Heart right ventricle (tissue), 16 donors: ENCODE measurements at places on chromosomes 7 and 10. TPM values are rescaled to one million over a fixed set of nuclear protein-coding genes. Genes with fewer than 3 reads are reported as not detected.

GRCh38 chr10:100340948-100341847 lies 5.8 kb upstream of the SCD start:
- DNase-seq = no peak
- H3K27me3 ChIP-seq = no peaks in the 10 kb centered on the region
- H3K36me3 ChIP-seq = no peaks in the 10 kb centered on the region
- H3K4me1 ChIP-seq = peaks cover 7% of the 10 kb centered on the region

DNA sequence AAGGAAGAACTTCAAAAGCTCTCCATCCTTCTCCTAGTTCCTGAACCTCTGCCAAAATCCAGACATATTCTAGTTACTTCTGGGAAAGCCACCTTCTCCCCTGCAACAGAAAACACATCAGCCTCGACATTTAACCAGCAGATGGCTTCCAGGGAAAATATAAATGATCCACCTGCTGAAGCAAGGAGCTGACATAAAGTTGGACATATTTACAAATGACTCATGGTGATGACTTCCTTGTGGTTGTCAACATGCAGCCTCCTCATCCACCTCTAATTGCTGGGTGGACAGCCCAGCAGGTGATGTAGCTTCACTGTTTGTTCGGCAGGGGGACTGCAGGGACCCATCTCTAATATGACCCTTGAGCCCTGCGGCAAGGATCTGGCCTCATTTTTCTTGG lies 266.0 kb downstream of the C7orf25 start:
- H3K4me3 ChIP-seq = no peak overlapping the region
- no peak for DNase-seq
- H3K4me1 ChIP-seq = no peaks in the 10 kb centered on the region
- no peak overlapping the region for H3K27ac ChIP-seq
- no peaks in the 10 kb centered on the region for H3K27me3 ChIP-seq
- H3K36me3 ChIP-seq = no peaks in the 10 kb centered on the region

GRCh38 chr10:12271210-12271540 lies 75.2 kb downstream of the CDC123 start:
- DNase-seq = no peak
- H3K27ac ChIP-seq = no peak overlapping the region
- peaks cover 22% of the 10 kb centered on the region for H3K4me1 ChIP-seq
- H3K4me3 ChIP-seq = no peak overlapping the region
- H3K36me3 ChIP-seq = no peaks in the 10 kb centered on the region
- H3K27me3 ChIP-seq = no peaks in the 10 kb centered on the region

GRCh38 chr10:5511885-5512280 lies 12.5 kb upstream of the CALML5 start:
- peaks cover 12% of the 10 kb centered on the region for H3K27me3 ChIP-seq
- H3K27ac ChIP-seq = no peak overlapping the region
- no peaks in the 10 kb centered on the region for H3K36me3 ChIP-seq
- H3K4me3 ChIP-seq = no peak overlapping the region
- no peaks in the 10 kb centered on the region for H3K4me1 ChIP-seq

The CD36 gene
- total RNA-seq = 1,259 TPM

DNA sequence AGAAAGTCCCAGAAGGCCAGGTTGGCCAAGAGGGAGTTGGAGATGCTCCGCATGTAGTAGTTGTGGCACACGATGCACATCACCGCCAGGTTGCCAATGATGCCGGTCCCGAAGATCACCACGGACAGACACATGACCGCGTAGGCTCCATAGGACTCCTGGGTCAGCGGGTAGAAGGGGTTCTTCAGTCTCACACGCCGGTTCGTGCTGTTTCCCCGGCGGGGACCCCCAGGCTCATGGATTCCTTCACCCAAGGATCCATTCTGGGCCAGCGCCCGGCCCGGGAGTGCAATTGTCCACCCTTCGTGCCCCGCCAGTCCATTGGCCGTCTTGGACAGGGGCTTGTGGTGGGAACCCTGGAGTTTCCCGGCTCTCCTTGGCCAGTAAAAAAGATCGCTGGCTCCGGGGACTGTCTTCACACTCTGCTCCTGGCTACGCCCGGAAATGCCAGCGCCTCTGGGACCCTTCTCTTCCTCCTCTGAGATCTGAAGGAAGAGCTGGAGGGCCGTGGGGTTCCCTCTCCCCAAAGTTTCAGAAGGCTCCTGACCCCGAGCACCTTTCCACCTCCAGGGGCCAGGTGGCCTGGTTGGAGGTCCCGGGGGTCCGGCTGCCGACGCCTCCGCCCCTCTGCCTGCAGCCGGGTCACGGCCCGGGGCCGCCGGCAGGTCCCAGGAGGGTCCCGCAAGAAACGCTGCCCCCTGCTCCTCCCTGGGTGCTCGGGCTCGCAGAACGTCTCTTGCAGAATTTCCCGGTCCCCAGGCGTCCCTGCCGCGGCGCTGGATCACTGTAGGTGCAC lies 1.3 kb downstream of the GPR37 start:
- no peaks in the 10 kb centered on the region for H3K36me3 ChIP-seq
- no peak for DNase-seq
- H3K27me3 ChIP-seq = peaks cover 27% of the 10 kb centered on the region
- peak overlapping the region; percentile 49 for H3K4me3 ChIP-seq
- peaks cover 15% of the 10 kb centered on the region for H3K4me1 ChIP-seq

GRCh38 chr7:142181966-142182365 lies 70.4 kb downstream of the MGAM2 start:
- no peaks in the 10 kb centered on the region for H3K27me3 ChIP-seq
- no peak for DNase-seq
- no peak overlapping the region for H3K27ac ChIP-seq
- H3K4me1 ChIP-seq = no peaks in the 10 kb centered on the region
- no peak overlapping the region for H3K4me3 ChIP-seq

- peak overlapping the region; percentile 45 for H3K4me3 ChIP-seq
- no peak overlapping the region for H3K27ac ChIP-seq
- peaks cover 92% of the 10 kb centered on the region for H3K27me3 ChIP-seq
- no peak for DNase-seq
Observed at GRCh38 chr10:123149162-123149567, 1.2 kb downstream of the HMX2 start.

The CYP3A4 gene
- total RNA-seq = not detected

DNA sequence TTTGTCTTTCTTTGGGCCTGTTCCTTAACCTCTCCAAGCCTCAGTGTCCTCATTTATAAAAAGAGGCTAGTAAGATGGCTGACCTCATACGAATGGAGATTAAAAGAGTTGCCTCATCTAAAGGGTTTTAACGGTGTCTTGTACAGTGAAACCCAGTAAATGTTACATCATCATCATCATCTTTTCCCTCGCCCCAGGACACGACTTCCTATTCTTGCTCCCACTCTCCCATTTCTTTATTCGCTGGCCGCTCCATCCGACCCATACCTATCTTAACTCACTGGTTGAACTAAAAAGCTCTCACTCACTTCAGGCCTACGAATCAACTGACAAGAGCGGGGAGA lies 554 bp downstream of the FRA10AC1 start:
- H3K27ac ChIP-seq = peak overlapping the region; percentile 90
- peaks cover 31% of the 10 kb centered on the region for H3K36me3 ChIP-seq
- no peak for DNase-seq
- H3K4me1 ChIP-seq = peaks cover 8% of the 10 kb centered on the region
- H3K27me3 ChIP-seq = no peaks in the 10 kb centered on the region
- peak overlapping the region; percentile 74 for H3K4me3 ChIP-seq

DNA sequence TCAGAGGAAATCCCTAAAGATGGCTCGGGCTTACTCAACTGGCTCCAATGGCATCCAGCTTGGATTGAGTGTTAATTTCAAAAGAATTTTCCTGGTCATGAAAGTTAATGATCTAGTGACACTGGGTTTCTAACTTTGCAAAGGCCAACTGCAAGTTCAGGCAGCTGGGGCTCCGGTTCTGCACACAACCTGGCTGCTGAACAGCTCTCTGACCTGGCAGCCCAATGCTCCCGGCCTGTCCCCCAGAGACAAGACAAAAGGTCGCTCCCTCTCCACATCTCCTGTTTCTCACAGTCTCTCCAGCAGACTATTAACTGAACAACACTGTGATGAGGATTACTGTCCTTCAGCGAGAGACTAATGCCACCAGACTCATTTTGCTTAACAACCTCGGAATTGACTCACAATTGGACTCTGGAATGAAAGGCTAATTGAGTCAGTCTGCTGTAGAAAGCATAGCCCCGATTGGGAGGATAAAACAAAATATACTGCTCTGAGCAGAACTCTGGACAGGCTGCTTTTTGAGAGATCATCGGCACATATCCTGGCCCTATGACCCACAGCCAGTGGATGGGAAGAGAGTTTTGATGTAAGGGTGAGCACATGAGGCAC lies 174.5 kb downstream of the GFRA1 start:
- H3K4me3 ChIP-seq = no peak overlapping the region
- H3K27ac ChIP-seq = no peak overlapping the region
- H3K36me3 ChIP-seq = no peaks in the 10 kb centered on the region
- no peaks in the 10 kb centered on the region for H3K4me1 ChIP-seq
- H3K27me3 ChIP-seq = no peaks in the 10 kb centered on the region

GRCh38 chr10:132916421-132916841 lies 25.9 kb downstream of the CFAP46 start:
- H3K4me3 ChIP-seq = no peak overlapping the region
- H3K36me3 ChIP-seq = no peaks in the 10 kb centered on the region
- H3K4me1 ChIP-seq = no peaks in the 10 kb centered on the region
- H3K27ac ChIP-seq = no peak overlapping the region
- peaks cover 12% of the 10 kb centered on the region for H3K27me3 ChIP-seq
- DNase-seq = no peak

DNA sequence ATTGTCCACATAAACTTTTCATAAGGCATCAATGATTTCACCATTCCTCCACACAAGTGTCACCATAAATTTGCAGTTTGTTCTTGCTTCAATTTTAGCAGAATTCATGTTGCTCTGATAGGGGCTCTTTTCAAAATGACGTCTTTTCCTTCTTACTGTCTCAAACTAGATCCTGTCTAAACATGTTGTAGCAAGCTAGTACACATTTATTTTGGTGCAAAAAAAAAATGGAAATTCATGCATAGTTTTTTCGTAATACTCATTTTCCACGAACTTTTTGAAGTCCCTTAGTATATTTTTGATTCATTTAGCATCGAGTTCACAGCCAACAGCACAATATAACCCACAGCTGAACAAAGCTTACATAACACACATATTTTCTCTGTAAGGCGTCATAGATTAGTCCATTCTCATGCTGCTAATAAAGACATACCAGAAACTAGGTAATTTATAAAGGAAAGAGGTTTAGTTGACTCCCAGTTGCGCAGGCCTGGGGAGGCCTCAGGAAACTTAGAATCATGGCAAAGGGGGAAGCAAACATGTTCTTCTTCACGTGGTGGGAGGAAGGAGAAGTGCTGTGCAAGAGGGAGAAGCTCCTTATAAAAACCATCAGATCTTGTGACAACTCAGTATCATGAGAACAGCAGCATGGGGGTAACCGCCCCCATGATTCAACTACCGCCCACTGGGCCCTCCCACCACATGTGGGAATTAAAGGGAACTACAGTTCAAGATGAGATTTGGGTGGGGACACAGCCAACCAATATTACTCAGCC lies 301.5 kb downstream of the CCDC3 start:
- no peaks in the 10 kb centered on the region for H3K36me3 ChIP-seq
- H3K4me1 ChIP-seq = no peaks in the 10 kb centered on the region
- peak overlapping the region; percentile 13 for H3K27ac ChIP-seq
- no peaks in the 10 kb centered on the region for H3K27me3 ChIP-seq
- no peak for DNase-seq

The CFAP69 gene
- 2.8 TPM for total RNA-seq

DNA sequence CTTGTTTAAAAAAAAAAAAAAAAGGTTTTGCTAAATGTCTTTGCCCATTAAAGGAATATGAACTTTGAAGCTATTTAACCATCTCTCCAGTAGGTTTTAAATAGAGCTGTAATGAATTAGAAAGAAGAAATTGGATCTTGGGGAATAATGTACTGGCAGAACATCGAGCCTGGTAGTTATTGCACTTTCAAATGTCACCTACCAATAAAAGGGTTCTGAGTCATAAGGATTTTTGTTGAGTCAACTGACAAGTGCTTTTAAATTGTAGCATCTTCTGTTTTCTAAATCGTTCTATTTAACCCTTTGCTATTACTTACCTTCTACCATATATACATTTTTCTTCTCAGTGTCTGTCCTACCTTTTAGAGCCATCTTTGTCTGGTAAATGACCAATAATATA lies 10.7 kb downstream of the CUTC start:
- H3K36me3 ChIP-seq = peaks cover 98% of the 10 kb centered on the region
- no peaks in the 10 kb centered on the region for H3K4me1 ChIP-seq
- peak overlapping the region; percentile 19 for H3K27ac ChIP-seq
- no peak overlapping the region for H3K4me3 ChIP-seq
- no peak for DNase-seq

- H3K4me3 ChIP-seq = no peak overlapping the region
- H3K36me3 ChIP-seq = no peaks in the 10 kb centered on the region
- no peaks in the 10 kb centered on the region for H3K27me3 ChIP-seq
- DNase-seq = no peak
- no peak overlapping the region for H3K27ac ChIP-seq
Observed at GRCh38 chr10:129099486-129099885, 367.6 kb upstream of the MGMT start.

DNA sequence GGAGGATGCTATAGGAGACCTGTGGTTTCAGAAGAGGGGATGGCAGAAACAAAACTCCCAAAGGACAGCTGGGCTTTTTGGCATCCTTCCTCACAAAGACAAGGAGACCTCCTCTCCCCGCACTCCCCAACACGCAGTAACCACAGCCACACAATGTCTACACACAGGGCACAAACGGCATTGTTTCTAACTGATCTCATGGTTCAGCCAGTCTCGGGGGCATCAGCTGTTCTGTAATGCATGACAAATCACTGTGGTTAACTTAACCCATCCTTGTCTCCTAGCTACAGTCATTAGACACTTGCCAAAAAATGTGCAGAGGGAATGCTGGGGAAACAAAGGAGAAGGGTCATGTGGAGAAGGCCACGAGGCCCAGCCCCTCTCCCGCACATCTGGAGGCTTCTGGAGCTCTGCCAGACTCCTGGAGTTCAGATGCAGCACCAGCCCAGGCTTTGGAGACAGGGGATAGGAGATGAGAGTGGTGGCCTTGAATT lies 7.6 kb upstream of the ADAMTS14 start:
- no peaks in the 10 kb centered on the region for H3K27me3 ChIP-seq
- H3K36me3 ChIP-seq = no peaks in the 10 kb centered on the region
- peak; percentile 31 for DNase-seq

- H3K27me3 ChIP-seq = no peaks in the 10 kb centered on the region
- H3K36me3 ChIP-seq = no peaks in the 10 kb centered on the region
- no peak for DNase-seq
- H3K4me1 ChIP-seq = no peaks in the 10 kb centered on the region
- H3K4me3 ChIP-seq = no peak overlapping the region
Observed at GRCh38 chr10:73076360-73077183, 20.1 kb downstream of the P4HA1 start.

GRCh38 chr10:11881477-11882417 lies 58.6 kb downstream of the PROSER2 start:
- DNase-seq = no peak
- H3K27me3 ChIP-seq = no peaks in the 10 kb centered on the region
- H3K27ac ChIP-seq = no peak overlapping the region
- no peak overlapping the region for H3K4me3 ChIP-seq
- H3K36me3 ChIP-seq = no peaks in the 10 kb centered on the region

The RARRES2 gene
- total RNA-seq = 11.5 TPM

- H3K4me3 ChIP-seq = no peak overlapping the region
- DNase-seq = no peak
- no peak overlapping the region for H3K27ac ChIP-seq
- no peaks in the 10 kb centered on the region for H3K36me3 ChIP-seq
Observed at GRCh38 chr7:125383324-125383723, 453.7 kb upstream of the POT1 start.

The CYP3A5 gene
- total RNA-seq = not detected
